ENCODE measurements at places on chromosomes 3 and 15.

DNA sequence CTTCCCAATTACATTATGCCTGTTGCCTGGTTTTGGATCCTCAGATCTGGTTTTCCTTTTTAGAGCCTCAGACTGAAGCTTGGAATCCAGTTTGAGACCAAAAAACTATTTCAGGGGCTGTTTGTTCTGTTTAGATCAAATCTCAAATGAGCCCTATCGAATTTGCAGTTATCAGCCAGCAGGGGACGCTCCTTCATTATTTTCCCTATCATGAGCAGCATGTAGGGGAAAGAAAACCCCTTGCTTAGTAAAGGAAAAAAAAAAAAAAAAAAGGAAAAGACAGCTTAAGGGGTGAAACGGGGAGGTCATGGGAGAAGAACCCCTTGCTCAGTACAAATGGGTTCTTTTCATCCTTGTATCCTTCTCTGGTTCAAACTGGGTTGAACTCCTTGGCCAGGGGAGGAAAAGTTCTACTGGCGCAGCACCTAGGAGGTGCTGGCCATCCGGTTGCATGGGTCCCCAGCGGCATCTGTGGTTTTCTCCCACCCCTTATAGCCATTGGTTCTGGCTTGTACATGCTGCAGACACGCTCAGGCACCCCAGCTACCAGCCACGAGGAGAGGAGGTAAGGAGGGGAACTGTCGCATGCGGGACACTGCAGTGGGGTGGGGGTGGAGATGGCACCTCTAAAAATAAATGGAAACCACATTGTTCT lies 1375.1 kb upstream of the ALCAM start:
- DNase-seq: no peak

DNA sequence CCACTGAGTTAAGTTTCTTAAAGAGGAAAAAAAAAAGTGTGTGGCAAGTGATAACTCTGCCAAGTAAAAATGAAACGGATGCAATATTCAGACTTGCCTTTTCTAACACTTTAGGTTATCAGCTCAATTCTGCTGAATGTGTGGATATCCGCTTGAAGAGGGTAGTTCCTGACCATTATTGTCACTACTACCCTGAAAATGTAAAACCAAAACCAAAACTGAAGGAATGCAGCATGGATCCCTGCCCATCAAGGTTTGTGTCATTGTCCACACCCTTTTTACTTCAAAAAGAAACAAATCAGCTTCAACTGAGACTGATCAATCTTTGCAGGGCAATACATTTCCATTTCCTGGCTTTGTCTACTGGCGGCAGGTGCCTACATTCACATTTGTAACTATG lies 236.1 kb downstream of the ADAMTSL3 start:
- DNase-seq: no peak

DNA sequence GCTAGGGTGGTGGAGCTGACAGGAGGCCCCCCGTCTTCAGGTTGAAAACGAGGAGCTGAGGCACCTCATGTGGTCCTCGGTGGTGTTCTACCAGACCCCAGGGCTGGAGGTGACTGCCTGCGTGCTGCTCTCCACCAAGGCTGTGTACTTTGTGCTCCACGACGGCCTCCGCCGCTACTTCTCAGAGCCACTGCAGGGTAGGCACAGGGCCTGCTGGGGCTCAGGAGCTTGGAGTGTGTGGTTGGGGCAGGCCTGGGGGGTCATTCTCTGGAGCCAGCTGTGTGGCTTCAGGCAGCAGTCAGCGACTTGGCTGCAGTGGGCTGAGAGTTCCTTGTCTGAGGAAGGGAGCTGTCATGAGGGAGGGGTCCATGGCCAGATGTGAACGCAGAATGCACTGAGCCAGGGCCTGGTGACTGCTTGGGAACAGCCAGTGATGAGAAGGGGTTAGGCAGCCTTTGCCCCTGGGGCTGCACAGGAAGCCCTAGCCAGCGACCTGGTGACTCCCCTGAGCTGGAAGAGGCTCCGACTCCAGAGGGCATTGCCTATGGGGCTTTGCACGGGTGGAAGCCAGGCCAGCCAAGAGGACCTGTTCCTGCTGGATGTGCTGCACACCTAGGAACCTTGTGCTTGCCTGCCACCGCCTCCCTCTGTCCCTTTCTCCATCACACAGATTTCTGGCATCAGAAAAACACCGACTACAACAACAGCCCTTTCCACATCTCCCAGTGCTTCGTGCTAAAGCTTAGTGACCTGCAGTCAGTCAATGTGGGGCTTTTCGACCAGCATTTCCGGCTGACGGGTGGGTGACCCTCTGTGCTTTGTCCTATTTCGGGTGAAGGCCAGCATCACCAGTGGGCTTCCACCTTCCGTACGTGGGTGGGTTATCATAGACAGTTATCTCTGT lies 4.9 kb upstream of the STAB1 start:
- no peak for DNase-seq

DNA sequence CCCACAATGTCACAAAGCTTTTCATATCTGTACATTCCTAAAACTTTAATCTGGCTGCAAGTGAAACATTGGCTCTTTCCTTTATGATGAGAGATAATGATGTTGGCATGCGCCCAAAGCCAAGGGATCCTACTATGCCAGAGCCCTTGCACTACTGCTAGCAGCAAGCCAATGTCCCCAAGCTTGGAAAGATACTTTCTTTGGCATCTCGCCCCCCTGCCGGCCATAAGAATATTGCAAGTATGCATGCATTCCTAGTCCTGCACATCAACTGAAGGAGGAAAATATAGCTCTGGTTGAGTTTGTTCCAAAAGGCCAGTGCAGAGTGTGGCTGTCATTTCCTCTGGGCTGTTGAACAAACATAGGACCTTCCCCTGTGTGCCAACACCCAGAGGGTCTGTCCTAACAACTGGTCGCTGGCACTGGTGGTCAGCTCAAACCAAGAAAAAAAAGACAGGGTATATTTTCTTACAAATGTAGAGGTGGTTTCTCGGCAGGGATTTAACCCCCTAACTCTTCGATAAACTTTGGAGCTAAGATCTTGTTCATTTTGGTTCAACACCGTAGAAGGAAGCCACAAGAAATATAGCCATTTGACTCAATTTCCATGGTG lies 120.9 kb upstream of the ZBED2 start:
- no peak for DNase-seq

DNA sequence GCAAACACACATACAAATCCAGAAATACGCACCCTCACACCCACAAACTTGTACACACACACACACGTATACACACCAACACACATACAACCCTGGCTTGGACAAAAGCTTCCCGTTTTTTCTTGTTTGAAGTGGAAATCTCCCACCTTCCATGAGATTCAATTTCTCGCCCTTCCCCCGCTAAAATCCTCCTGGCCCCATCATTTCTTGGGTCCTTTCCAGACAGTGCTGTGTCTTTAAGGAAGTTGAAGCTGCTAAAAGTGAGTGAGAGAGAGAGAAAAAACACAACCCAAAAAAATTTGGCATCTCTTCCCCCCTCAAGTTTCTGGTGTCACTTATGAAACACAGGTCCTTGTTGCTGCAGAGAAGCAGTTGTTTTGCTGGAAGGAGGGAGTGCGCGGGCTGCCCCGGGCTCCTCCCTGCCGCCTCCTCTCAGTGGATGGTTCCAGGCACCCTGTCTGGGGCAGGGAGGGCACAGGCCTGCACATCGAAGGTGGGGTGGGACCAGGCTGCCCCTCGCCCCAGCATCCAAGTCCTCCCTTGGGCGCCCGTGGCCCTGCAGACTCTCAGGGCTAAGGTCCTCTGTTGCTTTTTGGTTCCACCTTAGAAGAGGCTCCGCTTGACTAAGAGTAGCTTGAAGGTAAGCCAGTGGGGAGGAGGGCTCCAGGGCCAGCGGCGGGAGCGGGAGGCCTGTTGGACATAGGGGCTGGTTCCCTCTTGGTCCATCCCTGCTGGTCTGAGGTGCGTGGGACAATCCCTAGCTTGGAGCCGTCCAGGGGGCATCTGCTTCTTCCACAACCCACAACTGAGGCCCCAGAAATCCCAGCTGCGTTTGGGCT lies at the start of gene ISLR:
Gene ISLR, plus strand, starts transcription at position 331 of the 839 bp plus-strand sequence. CDS start 1,149 bp downstream, outside the sequence.
- DNase-seq: no peak
